ENCODE measurements at places on chromosomes 4 and X. TPM values are rescaled to one million over a fixed set of nuclear protein-coding genes. Genes with fewer than 3 reads are reported as not detected.

Gene SOX3
- total RNA-seq: not detected

Gene ADH1B
- total RNA-seq: 134 TPM

Gene SEPTIN11
- 41.9 TPM for total RNA-seq

Gene BEND2
- total RNA-seq: under 0.01 TPM

Gene RRH
- not detected for total RNA-seq

DNA sequence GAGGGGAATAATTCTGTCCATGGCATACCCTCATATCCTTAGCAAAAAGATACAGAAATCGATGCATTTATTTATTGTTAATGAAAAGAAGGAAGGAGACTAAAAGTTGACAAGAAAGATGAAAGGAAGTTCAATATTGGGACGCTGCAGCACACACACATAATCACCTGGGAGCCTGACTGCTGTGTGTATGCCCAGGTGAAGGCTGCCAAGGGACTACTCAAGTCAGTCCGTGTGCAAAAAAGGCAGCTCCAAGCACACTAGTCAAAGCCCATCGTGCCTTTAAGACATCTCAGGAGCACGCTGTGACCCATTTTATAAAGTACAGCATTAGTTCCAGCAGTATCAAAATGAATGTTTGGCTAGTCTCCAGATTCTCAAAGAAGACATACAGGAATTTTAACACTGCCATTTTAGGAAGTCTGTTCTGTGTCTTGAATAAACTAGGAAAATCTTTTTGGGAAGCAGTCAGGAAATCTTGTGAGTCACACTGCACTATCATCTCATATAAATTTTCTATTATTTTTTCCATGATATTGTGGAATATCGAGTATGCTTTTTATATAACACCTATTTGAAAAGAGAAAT is 363.9 kb downstream of the GASK1B start:
- no peaks in the 10 kb centered on the region for H3K36me3 ChIP-seq
- no peak for DNase-seq
- H3K27ac ChIP-seq: no peak overlapping the region
- no peak overlapping the region for H3K4me3 ChIP-seq
- no peaks in the 10 kb centered on the region for H3K27me3 ChIP-seq

GRCh38 chrX:149641835-149642234 is 10.2 kb upstream of the TMEM185A start:
- H3K4me1 ChIP-seq: no peaks in the 10 kb centered on the region
- H3K27ac ChIP-seq: no peak overlapping the region
- H3K36me3 ChIP-seq: no peaks in the 10 kb centered on the region

GRCh38 chr4:60868232-60868960 is 331.7 kb upstream of the ADGRL3 start:
- no peaks in the 10 kb centered on the region for H3K27me3 ChIP-seq
- no peaks in the 10 kb centered on the region for H3K36me3 ChIP-seq
- DNase-seq: no peak
- H3K4me1 ChIP-seq: no peaks in the 10 kb centered on the region

DNA sequence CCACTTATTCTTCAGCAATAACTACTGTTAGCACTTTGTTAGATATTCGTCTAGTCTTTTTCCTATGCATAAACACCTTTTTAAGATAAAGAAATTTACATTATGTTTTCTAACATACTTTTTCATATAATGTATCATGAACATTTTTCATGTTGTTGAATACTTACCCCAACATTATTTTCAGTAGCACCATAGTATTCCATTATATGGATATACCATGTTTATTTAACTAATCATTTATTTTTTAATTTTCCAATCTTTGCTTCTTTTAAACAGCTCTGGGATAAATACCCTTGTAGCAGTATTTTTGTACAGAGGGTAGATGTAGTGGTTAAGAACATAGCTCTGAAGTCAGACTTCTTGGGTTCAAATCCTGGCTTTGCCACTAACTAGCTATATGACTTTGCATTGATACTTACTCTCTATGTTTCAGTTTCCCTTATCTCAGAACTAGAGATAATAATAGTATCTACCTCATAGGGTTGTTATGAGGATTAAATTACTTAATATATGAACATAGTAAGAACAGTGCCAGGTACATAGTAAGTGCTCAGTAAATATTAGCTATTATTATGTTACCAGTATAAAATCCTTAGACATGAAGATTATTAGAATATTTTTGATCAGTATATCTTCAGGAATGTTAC is 11.3 kb downstream of the EXOC1 start:
- H3K4me3 ChIP-seq: no peak overlapping the region
- peaks cover 11% of the 10 kb centered on the region for H3K4me1 ChIP-seq
- H3K27me3 ChIP-seq: no peaks in the 10 kb centered on the region

DNA sequence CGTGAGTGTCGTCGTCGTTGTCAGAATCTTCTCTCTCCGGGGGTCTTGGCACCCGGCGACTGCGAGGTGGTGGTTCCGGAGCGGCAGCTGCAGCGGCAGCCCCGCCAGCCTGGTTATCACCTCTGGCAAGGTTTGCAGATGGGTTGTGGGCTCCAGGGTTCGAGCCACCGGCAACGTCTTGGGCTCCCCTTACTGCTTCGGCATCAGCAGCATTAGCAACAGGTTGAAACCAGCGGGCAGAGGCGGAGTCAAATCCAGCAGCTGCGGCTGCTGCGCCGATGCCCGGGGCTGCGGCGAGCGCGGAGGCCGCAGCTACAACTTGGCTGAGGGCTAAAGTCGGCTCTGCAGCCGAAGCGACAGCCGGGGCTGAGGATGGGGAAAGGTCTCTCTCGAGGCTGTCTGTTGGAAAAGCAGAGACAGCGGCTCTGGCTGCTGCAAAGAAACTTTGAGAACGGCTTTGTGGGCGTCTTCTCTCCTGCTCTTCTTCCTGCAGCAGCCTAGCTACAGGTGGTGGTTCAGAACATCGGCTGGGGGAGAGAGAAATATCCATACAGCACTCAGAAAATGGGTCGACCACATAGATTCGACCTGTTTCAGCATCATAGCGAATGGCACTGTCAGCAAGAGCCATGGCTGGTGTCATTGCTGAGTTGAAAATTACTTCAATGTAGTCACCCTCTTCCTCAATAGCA is 3.6 kb downstream of the IRS4 start:
- H3K27ac ChIP-seq: no peak overlapping the region
- H3K4me1 ChIP-seq: peaks cover 23% of the 10 kb centered on the region
- no peaks in the 10 kb centered on the region for H3K27me3 ChIP-seq
- no peak for DNase-seq
- no peak overlapping the region for H3K4me3 ChIP-seq

GRCh38 chr4:116016201-116016600 is 902.8 kb upstream of the NDST4 start:
- no peaks in the 10 kb centered on the region for H3K27me3 ChIP-seq
- H3K27ac ChIP-seq: no peak overlapping the region
- H3K36me3 ChIP-seq: no peaks in the 10 kb centered on the region
- H3K4me3 ChIP-seq: no peak overlapping the region
- no peaks in the 10 kb centered on the region for H3K4me1 ChIP-seq

- H3K27ac ChIP-seq: no peak overlapping the region
- no peak overlapping the region for H3K4me3 ChIP-seq
- no peaks in the 10 kb centered on the region for H3K4me1 ChIP-seq
- DNase-seq: no peak
- no peaks in the 10 kb centered on the region for H3K27me3 ChIP-seq
Measured at GRCh38 chr4:80963051-80963450, 67.5 kb upstream of the BMP3 start.

DNA sequence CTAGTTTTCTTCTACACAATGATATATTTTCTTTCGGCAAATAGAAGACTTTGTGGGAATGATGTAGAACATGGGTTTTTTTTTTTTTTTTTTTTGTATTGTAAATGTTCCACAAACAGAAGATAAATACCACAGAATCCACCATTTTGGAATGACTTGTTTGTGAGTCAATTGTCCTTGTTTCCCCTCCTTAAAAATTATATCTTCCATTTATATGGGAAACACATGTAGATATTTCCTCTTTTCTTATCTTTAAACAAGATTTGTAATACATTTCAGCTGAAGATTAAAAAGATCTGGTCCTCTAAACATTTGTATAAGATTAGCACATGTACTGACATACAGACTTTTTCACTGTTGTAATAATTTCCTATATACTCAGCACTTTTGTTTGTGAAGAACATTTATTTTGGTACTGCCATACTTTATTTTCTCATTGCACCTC is 304.6 kb downstream of the SPRY1 start:
- H3K36me3 ChIP-seq: no peaks in the 10 kb centered on the region
- H3K4me3 ChIP-seq: no peak overlapping the region
- no peak overlapping the region for H3K27ac ChIP-seq
- no peak for DNase-seq
- no peaks in the 10 kb centered on the region for H3K4me1 ChIP-seq

DNA sequence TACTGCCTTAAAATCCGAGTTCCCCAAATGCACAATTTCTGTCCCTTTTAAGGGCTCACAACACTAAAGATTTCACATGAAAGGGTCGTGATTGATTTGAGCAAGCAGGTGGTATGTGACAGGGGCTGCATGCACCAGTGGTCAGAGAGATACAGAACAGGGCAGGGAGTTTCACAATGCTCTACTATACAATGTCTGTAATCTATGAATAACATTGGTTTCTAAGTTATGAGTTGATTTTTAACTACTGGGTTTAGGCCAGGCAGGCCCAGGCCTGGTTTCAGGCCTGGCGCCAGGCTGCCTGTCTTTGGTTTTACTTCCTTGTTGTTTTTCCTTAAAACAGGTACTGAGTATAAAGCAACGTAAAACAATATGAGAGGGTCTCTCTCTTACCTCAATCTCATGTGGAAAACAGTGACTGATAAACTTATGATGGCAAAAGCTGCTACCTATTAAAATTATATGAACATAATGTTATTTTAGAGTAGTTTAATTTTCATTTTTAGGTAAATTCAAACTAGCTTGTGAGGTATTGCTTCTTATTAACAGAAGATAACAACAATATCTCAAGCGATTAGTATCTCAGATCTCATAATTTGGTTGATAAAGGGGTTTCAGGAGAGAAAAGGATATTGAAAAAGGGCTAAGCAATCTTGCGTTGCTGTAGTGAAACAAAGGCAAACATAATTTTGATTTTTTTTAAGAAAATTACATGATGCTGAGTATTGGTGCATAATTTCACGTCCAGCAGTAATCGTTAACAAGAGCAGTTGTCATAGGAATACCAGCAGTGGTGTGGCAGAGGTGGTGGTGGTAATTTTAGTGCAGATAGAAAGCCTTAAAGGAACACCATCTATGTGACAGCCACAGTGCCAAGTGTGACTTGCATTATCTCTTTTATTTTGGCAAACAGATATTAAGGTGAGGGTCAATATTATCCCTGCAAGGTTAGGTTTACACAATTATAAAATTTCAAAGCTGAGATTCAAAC is 944.4 kb upstream of the GRID2 start:
- H3K27me3 ChIP-seq: no peaks in the 10 kb centered on the region
- H3K27ac ChIP-seq: peak overlapping the region; percentile 83
- no peak overlapping the region for H3K4me3 ChIP-seq
- no peaks in the 10 kb centered on the region for H3K36me3 ChIP-seq

DNA sequence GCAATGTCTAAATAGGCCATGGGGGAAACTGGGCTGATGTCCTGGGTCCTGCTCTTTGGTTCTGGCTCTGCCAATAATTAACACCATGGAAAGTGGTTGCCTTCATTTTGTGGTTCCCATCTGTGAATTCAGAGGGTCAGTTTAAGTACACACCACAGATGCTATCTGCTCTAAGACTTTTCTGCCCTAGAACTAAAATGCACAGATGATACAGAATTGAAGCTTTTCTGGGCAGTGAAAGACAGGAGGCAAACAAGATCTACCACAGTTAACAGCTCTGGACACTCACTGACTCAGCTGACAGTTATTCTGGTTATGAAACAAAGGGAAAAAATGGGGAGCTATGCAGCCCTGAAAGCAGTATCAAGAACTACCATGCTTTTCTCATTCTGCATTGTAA is 37.3 kb downstream of the APBB2 start:
- H3K4me1 ChIP-seq: peaks cover 37% of the 10 kb centered on the region
- no peak overlapping the region for H3K4me3 ChIP-seq
- DNase-seq: no peak
- no peaks in the 10 kb centered on the region for H3K27me3 ChIP-seq

DNA sequence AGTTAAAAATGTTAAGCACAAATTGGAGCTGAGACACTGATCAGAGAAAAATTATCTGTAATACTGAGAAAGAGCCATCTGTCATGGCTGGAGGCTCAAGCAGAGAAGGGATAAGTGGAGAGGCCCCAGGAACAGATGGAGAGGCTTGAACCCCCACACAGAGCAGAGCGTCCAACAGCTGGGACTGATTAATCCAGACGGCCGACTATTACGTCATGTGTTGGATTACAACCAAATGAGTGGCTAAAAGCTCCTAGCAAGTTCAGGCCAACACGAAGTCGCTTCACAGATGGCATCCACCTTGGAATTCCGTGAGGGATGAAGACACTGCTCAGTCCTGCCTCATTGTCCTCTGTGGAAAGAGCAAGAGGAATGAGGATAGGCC is 57.7 kb upstream of the ATXN3L start:
- no peak overlapping the region for H3K27ac ChIP-seq
- H3K4me3 ChIP-seq: no peak overlapping the region
- no peaks in the 10 kb centered on the region for H3K27me3 ChIP-seq
- no peak for DNase-seq
- H3K4me1 ChIP-seq: no peaks in the 10 kb centered on the region
- no peaks in the 10 kb centered on the region for H3K36me3 ChIP-seq

All from body of pancreas (tissue), 4 donors.